ENCODE measurements at places on chromosomes 2 and 18. TPM values are rescaled to one million over a fixed set of nuclear protein-coding genes. Genes with fewer than 3 reads are reported as not detected.

- no peak for DNase-seq
Measured at GRCh38 chr2:9800975-9801726, 42.1 kb upstream of the TAF1B start.

DNA sequence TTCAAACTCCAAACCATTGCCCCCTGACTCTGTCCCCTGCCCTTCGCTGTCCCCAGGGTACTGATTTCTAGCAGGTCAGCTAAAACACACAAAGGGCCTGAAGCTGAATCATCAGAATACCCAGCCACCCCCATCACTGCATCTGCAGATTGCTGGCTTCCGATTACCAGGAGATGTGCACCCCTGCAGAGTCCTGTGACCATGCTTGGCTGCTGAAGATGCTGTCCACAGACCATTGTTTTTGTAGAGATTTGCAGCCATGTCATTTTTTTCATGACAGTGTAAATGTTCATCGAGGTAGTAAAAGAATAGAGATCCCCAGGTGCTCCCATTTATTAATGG is 463.3 kb downstream of the STK39 start:
- DNase-seq: no peak

- no peak for DNase-seq
Measured at GRCh38 chr2:233380132-233380895, 26.0 kb downstream of the DGKD start.

- peak; percentile 19 for DNase-seq
Measured at GRCh38 chr2:173568054-173568453, 213.4 kb downstream of the CDCA7 start.

- DNase-seq: no peak
Measured at GRCh38 chr2:50863856-50864255, 168.1 kb downstream of the NRXN1 start.

DNA sequence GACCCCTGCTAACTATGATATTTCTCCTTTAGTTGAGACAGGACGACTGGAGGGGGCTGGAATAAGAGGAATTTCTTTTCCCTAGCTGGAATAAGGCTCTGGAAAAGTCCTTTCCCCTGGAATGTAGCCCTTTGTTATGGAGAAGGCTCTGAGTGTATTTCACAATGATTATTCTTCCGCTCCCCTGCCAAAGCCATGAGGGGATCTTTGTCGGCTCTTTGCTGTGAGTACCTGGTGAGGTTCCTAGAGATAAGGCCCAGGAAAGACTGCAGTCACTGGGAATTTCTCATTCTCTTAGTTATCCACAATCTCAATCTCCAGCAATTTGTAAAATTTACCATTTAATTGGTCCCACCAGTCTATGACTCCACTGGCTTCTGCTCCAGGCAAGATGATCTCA is 340.2 kb upstream of the HNRNPA3 start:
- no peak for DNase-seq

GRCh38 chr18:70194227-70194890 is 11.1 kb downstream of the RTTN start:
- DNase-seq: no peak

DNA sequence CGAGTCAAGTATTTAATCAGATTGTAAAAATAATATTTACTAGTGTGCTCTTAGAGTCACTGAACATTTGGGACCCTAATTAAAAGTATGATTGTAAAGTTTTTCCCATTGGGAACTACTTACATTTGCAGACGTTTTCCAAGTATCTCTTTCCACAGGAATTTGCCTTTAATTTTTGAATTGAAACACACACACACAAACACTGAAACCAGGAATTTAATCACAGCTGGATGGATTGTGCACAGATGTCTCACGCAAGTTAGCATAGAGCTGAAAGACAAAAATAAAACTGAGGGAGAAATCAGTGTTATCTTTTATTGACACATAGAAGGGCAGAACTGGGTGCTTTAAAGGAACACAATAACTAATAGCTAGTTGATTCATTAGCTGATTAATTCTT is 230.7 kb downstream of the RND3 start:
- DNase-seq: no peak

DNA sequence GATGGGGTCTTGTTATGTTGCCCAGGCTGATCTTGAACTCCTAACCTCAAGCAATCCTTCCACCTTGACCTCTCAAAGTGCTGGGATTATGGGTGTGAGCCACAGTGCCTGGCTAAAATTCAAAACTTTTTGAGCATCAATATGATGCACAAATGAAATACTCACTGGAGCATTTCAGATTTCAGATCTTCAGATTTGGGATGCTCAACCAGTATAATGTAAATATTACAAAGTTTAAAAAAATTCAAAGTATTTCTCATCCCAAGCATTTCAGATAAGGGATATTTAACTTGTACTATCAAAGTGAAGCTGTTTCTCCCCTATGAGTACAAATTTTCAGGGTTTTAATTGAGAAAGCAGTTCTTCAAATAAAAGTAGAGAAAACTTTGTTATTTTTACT is 164.1 kb upstream of the CCDC68 start:
- DNase-seq: no peak

The NAGK gene
- total RNA-seq: 76.0 TPM
